ENCODE measurements at places on chromosomes 6 and 20.
A peak's percentile ranks its signal among the peaks of the same experiment; 100 is the strongest.

GRCh38 chr6:56685102-56685733, 42.5 kb upstream of the DST start:
- no peak for DNase-seq

DNA sequence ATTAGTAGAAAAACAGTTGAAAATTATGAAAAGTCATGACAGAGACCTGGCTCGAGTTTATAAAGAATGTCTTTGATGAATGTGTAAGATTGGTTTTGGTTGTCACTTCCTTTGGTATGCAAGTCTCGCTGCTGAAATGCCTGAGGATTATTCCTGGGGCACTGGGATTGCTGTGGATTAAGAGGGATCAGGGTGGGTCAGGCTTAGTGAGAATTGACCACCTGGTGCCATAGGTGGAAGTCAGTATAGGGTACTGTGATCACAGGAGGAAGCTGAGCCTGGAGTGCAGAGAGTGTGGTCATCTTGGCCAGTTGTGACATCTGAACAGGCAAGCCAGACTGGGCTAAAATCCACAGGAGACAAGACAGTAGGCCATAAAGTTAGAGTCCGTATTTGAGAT, 34.9 kb downstream of the CEP43 start:
- DNase-seq = no peak

DNA sequence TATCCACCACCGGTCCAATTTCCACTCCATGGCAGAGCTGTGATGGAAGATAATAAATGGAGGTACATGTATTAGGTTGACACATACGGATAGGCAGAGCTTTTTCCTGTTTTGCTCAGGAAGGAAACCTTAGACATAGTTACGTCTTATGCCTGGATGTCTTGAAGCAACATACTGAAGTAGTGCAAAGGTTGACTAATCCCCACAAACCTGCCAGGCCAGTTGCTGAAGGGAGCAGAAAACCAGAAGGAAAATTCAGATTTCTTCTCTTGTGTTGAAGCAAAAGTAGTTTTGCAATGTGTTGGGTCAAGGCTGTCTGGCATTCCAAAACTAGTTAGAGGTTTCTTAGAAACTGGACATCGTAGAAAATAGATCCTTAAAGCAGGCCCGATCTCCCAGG, 68.7 kb downstream of the PHACTR1 start:
- DNase-seq = peak; percentile 96

DNA sequence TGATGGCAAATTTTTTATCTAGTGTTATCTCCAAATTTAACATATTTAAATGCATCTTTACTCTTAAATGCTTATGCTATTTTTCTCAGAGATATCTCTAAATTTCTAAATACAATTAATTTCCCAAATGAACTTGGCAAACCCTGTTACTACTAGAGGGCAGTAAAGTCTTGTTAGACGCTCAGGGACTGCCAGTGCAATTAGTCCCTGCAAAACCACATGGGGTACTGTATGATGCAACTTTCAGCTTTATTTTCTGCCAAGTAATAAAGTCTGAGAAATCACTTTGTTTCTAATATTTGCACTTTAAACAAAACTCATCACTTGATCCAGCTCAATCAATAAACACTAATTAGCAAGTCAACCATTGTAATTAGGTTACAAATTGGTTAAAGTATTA, 76.0 kb upstream of the ADGRB3 start:
- DNase-seq = no peak

GRCh38 chr6:170280689-170281045, 10.2 kb downstream of the DLL1 start:
- no peak for DNase-seq

DNA sequence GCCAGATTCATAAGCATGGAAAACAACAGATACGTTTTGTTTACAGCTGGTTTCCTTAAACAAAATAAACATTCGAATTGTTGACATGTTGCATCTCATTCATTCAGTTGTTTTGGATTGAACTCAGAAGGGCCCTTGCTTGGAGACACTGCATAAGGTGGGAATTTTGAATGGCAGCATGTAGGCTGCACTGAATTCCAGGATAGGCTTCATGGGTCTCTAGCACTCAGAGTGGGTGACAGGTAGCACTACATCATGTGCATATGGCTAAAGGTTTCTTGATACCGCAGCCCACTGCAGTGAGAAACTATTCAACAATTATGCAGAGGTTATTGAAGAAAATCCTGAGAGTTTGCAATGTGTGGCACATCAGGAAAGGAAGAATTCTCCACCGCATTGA, 1.6 kb downstream of the BEND6 start:
- no peak for DNase-seq

- no peak for DNase-seq
Observed at GRCh38 chr6:118722829-118723813, 71.7 kb upstream of the CEP85L start.

DNA sequence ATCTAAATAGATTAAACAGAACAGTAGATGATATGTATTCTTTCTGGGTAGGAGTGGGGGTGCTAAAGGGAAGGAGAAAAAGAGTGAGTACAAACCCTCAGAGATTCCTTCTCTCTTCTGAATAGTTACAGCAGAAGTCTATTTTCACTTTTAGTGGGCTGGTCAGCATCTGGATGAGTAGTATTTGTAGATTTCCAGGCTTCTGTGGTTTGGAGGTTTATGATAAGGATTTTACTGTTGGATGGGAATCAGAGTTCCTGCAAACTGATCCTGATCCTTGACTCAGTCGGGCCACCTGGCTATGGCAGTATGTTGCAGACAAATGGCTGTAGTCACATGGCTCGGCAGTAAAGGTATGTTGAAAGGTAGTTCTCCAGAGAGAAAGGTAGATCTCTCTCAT, 84.3 kb upstream of the IFNGR1 start:
- no peak for DNase-seq

- DNase-seq = peak; percentile 46
Observed at GRCh38 chr6:168949981-168950857, 303.4 kb downstream of the THBS2 start.

GRCh38 chr6:6643398-6643797, 54.9 kb downstream of the LY86 start:
- DNase-seq = no peak

- DNase-seq = peak; percentile 58
Observed at GRCh38 chr6:129929433-129929832, 68.3 kb upstream of the TMEM244 start.

DNA sequence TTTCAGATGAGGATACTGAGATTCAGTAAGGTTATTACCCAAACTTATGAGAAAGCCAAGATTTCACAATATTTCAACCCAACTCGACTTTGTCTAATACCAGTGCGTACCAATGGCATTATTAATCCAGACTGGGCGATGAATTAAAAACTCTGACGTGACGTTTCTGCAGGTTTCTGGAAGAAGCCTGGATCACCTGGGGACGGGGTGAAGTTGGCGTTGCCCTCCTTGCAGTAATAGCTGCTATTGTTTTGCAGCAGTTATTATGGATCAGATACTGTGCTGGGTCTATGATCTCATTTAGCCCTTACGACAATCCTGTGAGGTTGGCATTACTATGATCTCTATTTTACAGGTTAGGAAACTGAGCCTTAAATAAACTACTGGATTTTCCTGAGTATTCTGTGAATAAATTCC, 569 bp upstream of the CDC5L start:
- peak; percentile 33 for DNase-seq

- peak; percentile 2 for DNase-seq
Observed at GRCh38 chr6:100062621-100063020, 68.6 kb upstream of the MCHR2 start.

DNA sequence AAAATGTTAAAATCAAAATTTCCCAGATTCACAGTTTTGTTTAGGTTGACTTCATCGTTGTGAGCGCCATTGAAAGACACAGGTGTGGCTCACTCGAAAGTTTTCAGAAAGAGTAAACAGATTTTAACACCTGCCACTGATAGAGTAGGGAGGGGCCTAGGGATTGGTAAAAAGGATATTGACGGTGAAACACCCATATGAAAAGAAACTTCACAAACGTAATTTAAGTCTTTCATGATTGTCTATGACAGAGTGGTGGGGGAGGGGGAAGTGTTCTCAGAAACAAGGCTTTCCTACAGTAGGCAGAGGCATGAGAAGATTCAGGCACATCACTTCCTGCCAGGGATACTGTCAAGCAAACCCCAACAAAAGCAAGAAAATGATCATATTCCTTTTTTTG, 101.4 kb downstream of the PERP start:
- DNase-seq = no peak

DNA sequence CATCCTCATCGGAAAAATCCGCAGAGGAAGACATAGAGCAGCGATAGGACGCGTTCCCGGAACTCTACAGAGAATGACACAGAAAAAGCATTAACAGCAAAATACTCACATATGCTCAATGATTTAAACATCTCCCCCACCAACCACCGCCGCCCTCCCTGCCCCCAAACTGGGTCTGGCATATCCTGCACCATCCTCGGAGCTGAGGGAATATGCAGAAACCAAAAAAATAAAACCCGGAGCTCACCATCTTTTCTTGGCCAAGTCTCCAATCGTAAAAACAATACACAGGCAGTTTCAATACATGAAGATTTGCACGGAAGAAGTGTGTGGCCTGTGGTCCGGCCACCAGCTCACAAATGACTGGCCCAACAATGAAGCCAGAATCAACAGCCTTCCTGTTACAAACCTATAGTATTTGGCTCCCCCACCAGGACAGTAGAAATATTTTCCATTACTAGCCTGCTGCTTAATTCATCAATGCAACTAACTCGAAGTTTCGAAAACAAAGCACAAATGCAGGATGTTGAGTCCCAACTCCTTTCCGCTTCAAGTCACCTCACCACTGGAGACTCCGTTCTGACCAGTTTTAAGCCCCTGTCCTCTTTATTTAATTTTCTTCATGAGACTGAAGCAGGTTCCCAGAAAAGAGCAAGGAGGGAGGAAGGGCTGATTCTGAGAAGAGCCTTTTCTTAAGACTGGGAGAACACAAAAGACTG, 103.2 kb upstream of the BEND6 start:
- DNase-seq = peak; percentile 64

- no peak for DNase-seq
Observed at GRCh38 chr6:7770111-7770510, 44.2 kb downstream of the BMP6 start.

DNA sequence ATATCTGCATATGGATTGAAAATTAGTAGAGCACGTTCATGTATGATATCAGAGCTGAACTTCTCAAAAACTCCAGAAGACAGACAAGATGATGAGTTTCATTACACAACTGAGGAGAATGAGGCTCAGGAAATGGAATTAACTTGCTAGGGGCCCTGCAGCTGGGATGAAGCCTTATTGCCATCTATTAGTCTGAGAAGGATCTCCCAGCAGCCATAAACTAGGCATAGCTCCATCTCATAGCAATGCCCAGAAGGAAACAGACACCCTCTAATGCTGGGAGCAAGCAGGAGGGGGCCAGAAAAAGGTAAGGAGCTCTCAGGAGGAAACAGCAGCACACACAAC, 18.0 kb downstream of the TFEB start:
- no peak for DNase-seq

DNA sequence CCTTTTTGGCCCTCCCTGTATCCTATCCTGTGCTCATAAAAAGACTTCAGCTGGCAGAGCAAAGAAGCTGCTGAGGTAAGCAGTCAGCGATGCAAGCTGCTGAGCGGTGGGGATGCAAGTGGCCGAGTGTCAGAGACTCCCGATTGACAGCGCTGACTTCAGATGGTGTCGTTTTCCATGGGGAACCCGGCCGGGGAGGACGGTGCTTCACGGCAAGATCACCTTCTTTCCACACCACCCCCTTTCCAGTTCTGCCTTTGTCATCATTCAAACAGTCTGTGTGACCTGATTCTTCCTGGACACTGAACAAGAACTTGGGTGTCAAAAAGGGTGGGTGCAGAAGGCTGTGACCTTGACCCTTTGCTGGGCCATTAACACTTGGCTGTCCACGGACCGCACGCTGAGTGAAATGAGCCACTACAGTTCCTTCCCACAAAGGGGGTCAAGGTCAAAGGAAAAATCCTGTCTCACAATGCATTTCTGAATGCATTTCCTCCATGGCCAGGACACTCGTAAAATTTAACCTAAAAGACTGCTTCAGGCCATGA, 52.9 kb upstream of the UNC93A start:
- no peak for DNase-seq

DNA sequence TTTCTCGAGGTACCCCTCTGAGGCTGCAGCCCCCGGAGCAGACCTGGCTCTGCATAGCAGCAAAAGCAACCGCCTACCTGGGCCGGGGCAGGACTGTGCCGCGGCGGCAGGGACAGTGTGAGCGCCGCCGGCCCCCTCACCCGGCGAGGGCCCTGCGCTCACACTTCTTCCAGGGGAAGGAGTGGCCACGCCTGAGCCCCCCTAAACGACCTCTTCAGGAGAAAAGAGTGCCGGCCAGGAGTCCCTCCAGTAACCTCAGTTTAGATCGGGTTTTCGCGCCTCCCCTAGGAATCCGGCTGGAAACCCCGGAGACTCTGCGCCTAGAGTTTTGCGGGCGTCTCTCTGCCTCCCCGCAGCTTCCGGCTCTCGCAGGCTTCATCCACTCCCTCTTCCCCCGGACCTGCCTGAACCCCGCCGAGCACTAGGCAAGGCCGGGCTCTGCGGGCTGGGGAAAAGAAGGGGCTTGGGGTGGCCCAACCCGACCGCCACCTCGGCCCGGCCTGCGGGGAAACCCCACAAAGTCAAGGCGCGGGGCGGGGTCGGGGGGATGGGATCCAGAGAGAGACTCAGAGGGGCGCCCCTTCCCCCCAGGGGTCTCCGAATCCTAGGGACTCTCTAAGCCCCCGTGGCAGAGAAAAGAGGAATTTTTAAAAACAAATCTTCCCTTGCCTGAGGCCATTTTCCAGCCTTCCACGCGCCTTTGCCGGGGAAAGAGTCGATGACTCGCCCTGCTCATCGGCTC, 558 bp downstream of the LINC00237 start:
- DNase-seq = no peak

DNA sequence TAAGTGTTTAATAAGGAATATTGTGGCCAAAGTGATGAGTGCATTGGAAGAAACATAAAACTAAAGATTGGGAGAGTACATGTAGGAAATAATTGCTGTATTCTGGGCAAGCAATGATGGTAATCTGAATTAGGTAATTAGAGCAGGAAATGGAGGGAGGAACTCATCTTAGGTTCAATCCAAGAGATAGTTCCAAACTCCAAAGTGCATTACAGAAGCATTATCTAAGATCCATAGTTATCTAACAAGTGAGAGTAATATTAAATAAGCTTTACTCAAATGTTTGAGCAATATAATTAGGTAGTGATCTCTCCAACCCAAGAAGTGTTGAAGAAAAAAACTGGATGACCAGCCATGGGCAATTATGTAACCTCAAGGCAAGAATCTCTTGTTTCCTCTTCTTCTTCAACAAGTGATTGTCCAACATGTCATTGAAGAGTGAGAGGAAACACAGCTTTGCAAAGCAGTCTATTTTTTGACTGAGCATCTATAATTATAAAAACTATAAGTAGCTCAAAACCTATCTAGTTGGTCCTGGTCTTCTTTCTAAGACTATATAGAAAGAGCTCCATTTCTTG, 181.2 kb upstream of the TNFAIP3 start:
- no peak for DNase-seq

- DNase-seq = peak; percentile 83
Observed at GRCh38 chr20:48523191-48523995, 304.4 kb downstream of the PREX1 start.
